ENCODE measurements at places on chromosomes 1 and 21.

- DNase-seq: peak; percentile 72
These were observed 61.0 kb upstream of the NEK2 start for GRCh38 chr1:211736351-211736915.

DNA sequence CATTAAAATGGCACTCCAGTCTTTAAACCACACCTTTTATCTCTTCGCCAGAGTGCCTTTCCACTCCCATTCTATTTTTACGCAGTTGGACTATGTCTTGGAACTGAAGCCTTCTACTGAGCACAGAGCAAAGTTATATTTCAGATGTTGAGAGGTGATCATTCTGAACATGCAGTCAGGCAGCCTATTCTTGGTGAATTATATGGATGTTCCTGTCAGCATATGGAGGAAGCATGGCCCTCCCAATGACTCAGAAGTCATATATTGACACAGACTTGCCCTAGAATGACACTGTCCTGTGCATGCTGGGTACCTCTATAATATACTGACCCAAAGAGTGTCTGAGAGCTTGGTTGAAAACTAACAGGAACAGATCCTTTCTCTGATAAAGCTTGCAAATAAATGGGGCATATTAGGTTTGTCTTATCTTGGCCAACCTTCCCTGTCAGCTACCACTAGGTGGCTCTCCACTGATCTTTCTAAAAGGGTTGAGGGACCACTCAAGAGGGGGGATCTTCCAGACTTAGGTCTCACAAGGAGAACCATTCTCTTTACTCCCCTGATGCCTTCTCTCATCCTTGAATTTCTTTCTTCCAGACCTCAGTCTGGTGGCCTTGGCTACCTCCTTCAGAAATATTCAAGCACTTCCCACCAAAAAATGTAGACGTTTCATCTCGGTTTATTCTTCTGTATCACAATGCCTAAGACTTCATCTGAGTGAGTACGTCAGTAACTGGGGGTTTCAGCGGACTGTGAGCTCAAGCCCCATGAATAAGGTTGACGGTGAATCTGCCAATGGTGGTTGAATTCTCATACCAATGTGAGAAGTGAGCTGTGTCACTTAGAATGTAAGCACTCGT is 11.8 kb upstream of the ALG14 start:
- no peak for DNase-seq

- no peak for DNase-seq
These were observed 773 bp downstream of the RABIF start for GRCh38 chr1:202888221-202888530.

DNA sequence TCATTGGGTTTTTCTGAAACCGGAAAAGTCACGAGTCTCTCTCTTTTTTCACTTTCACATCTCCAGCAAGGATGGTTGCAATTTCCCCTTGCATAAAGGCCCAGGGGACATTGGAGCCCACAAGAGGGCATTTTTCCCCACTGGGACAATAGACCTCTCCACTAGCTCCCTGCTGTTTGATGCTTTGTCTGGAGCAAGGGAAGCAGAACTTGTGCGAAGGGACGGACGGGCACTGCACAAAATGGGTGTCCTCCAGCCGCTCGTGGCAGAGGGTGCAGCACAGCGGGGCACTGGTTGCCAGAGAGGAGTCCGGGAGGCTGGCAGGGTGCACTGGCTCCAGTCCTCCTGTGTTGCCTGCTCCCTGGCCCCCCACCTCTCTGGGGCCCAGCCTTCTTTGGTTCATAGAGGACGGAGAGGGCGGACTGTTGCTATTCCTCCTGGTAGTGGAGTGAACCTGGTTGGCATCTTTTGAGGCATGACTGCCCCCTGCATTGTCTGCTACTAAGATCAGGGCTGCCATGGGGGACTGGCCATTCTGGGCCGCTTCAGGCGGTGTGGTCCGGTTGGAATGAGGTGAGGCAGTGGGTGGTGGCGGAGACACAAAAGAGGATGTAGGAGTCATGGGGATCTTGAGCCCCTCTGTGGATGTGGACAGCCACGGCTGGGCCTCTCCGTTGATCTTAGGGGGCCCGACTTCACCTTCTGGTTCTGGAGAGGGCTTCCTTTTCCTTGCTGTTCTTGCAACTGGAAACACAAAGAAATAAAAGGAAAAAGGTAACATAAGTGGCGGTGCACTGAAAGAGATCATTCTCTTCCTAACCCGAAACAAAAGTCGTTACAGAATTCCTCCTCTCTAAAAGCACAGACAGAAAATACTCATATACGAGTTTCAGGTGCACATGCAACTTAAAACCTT is 2.6 kb downstream of the IRF2BP2 start:
- DNase-seq: peak; percentile 54

- no peak for DNase-seq
These were observed 24.4 kb downstream of the SZRD1 start for GRCh38 chr1:16391411-16391810.

DNA sequence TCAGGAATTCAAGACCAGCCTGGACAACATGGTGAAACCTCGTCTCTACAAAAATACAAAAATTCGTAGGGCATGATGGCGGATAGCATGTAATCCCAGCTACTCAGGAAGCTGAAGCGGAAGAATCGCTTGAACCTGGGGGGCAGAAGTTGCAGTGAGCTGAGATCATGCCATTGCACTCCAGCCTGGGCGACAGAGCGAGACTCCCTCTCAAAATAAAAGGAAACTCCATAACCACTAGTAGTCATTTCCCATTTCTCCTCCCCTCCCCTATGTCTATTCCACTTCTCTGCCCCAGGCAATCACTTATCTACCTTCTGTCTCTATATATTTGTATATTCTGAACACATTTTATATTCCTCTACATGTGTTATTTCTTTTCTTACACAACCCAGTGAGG is 4.0 kb upstream of the CEP350 start:
- DNase-seq: no peak

DNA sequence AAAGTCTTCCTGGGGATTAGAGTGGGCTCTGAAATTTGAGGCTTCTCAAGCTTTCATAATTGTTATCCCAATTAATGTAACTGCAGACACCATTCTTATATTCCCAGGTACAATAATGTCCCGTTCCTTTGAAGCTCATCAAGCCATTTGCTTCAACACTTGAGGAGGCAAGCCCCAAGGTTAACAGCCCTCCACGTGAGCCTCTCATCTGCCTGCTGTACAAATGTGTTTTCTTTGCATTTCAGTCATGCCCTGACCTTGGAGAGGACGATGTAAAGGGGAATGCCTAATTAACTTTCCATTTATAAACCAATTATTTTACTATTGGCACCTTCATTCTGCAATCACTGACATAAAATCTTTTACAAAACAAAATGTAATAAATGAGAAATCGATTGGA is 106.3 kb downstream of the SETD4 start:
- no peak for DNase-seq

- no peak for DNase-seq
These were observed 60.7 kb upstream of the ATP5PO start for GRCh38 chr21:33976082-33977016.

GRCh38 chr21:35204850-35205541 is 155.9 kb upstream of the RUNX1 start:
- DNase-seq: peak; percentile 90

DNA sequence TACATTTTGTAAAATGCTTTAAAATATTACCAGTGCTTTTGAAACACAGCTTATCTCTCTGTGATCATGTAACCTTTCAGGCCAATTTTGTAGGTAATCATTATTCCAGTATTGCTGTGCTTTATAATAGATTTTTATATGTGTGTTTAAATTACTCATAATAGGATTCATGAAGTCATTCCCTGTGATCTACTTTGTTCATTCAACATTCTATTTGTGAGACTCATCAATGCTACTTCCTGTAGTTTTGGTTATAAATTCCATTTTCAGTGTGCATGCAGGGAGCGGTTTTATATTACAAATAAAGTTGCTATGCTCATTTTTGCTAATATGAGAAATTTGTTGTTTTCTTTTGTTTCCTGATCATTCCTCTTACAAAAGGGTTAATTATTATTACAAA is 4.1 kb upstream of the OR2M5 start:
- no peak for DNase-seq

DNA sequence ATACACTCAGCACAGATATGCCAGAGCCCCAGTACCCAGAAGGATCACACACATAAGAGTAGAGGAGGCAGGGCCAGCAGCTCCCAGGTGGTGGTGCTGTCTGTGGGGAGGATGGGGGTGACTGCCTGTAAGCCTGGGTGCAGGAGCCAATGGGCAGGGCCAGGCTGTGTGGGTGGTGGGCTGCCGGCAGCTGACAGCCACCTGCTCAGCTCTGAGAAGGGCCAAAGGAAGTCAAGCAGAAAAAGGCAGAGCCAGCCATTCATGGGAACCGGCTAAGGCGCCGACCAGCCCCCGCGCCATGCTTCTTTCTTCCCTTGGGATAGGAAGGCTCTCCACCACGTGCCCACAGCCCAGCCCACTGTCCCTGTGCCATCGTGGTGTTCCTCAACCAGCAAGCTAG is 14.1 kb downstream of the PIK3C2B start:
- no peak for DNase-seq

DNA sequence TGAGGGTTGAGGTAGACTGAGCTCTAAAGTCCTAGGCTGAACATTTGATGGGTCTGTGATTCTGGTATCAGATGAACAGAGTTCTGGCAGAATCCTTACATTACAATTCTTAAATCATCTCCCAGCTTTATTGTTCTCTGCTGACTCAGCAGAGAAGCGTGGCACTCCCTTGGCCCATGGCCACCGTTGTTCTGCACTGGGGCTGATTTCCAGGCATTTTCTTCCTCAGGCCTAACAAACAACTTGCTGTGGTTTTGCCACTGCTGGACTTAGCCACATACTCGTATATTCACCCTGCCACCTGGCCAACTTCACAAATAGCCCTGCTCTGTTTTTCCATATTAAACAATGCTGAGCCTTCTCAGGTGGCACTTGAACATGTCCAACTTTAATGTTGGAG is 223.2 kb downstream of the TNR start:
- DNase-seq: no peak

All from ovary (tissue), 10 donors.